ENCODE measurements at places on chromosomes 2 and 18.

GRCh38 chr2:182921234-182921633 is 54.8 kb upstream of the FRZB start:
- no peak for DNase-seq

GRCh38 chr2:207265869-207266268 is 100.1 kb upstream of the KLF7 start:
- no peak for DNase-seq

DNA sequence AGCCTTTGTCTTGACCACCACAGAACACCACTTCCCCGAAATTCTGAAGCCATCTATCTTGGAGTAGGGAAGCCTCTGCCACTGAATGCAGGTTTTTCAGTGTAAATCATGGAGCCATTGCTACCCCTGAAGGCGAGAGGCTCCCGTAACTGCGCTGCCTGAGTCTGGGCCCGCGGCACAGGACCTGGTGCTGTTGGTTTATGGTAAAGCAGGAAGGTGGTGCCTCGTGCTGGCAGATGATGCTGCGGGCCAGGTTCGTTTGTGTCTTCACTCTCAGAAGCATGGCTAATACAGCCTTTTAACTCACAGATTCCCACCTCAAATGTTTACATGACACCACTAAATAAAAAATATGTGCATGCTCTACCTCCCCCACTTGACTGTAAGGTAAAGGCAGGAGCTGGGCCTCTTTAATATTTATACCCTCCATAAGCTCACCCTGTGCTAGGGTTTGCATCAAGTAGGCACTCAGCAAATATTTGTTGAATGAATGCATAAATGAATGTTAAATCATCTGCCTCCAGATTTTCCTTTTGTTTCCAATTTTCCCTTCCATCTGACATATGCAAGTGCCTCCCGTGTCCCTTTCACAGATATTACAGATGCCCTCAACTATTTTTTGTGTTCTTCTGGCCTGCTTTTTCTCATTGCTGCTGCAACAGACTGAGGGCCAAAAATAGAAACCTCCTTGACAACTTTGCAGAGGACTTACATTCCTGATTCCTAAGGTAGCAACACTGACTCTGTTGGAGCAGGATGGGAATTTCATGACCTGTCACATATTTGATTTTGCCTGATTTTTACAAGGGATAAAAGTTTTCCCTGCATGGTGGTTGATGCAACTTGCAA is 83.5 kb upstream of the CPO start:
- DNase-seq = no peak

DNA sequence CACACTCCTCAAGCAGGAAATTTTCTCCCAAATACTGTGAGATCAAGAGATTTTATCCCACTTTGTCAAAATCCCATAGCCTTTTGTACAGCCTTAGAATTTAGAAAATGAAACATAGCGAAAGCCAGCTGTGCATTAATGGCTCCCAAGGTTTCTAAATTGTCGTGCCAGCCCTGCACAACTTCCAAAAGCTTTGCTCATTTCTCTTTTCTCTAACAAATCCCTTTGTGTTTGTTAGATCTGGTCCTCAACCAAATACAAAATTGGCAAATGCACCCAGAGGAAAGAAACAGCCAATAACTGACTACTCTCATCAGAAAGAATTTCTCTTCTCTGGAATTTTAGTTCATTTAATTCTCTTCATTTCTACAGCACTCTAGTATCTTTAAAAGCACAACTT is 361.1 kb downstream of the INSIG2 start:
- DNase-seq = no peak

- DNase-seq = no peak
These were observed 567 bp downstream of the PCYOX1 start for GRCh38 chr2:70258532-70258875.

DNA sequence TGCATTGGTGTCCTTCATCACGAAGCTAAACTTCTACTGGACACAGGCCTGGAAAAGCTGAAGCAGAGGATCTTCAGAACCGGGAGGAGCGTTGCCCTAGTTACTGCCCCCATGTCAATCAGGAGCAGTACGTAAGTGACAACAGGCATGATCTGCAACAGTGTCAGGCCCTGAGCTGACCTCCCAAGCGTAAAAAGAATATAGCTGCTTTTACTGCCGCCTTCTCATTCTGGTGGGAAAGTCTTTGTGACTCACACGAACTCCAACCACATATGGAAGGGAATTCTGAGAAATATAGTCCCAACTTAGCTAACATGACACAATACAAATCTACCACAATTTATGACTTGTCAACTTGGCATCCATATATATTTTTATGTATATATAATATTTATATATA is 1007.7 kb upstream of the CDH2 start:
- no peak for DNase-seq

DNA sequence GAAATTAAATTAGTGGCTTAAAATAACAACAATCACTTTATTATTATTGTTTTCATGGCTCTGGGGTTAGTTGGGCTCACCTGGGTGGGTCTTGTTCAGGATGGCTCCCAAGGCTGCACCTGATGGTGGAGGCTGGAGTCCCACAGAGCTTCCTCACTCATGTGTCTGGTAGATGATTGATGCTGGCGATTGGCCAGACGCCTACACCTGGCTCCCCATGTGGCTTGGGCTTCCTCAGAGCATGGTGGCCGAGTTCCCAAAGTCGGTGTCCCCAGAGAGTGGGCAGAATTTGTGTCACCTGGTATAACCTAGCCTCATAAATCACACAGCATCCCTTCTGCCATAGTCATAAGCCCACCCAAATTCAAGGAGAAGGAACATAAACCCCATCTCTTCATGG is 18.2 kb downstream of the DBI start:
- DNase-seq = no peak

GRCh38 chr18:38644875-38645641 is 1079.5 kb upstream of the CELF4 start:
- no peak for DNase-seq

- no peak for DNase-seq
These were observed 1696.3 kb upstream of the TMEFF2 start for GRCh38 chr2:193891023-193891422.

DNA sequence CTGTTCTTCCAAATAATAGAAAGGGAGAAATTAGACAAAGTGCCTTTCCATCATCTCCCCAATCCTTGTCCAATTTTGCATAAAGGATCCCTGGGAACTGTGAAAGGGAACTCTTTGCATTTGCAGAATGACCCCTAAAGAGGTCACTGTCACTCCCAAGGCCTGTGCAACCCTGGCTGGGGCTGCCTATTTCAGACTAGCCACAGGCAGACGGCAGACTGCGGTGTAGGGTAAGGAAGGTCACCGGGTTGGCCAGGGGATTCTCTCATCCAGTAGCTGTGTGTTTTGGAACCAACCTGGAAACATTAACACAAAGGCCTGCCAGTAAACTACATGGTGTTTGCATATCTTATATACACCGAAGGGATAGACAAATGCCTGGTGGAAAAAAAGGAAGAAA is 818.7 kb downstream of the BCL11A start:
- DNase-seq = no peak

GRCh38 chr2:20145497-20146193 is 79.3 kb downstream of the SDC1 start:
- no peak for DNase-seq

GRCh38 chr2:156019341-156019740 is 313.2 kb downstream of the NR4A2 start:
- DNase-seq = no peak

DNA sequence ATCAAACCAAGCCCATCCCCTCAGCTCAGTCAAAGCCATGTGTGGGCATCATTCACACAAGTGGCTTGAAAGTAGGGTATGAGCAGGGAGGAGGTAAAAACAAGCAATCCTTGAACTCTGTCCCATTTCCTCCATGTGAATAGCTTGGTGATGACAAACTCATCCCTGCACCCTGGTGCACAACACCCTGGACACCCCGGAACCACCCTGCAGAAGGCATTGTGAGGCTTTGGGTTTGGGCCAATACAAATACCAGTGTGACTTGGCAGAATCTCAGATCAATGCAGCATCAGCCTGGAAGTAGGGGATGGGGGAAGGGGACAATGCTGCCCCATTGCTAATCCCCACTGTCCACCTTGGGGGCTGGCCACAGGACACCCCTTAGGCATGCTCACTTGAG is 28.6 kb downstream of the TGFA start:
- DNase-seq = no peak
